ENCODE measurements at places on chromosomes 6 and 20.

- DNase-seq: no peak
These were observed 383.9 kb upstream of the MMS22L start for GRCh38 chr6:97666889-97667288.

GRCh38 chr6:118810420-118811027, 83.4 kb upstream of the ASF1A start:
- no peak for DNase-seq

GRCh38 chr6:473356-473755, 81.8 kb downstream of the IRF4 start:
- no peak for DNase-seq

DNA sequence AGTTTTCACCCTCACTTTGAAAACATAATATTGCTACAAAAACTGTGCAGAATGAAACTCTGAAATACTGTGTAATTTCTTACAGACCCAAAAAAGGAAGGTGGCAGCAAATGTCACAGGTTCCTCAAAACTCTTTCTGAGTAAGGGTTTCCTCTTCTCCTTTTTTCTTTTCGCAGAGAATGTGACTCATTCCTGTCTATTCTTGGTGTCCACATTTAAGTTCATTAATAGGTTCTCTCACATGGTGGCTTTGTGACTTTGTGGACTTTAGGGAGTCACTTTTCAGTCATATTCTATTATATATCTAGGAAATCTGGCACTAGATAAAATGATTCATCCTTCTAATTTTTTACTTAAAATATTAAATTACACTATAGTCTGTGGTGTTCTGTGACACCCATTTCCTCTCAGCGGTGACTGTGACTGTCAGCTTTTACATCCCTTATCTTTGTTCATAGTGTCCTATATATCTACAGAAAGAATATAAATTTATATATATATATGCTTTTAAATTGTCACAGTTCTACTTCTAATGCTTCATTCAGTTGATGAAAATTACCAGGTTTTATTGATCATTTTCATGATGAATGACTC, 126.8 kb upstream of the HCRTR2 start:
- no peak for DNase-seq

DNA sequence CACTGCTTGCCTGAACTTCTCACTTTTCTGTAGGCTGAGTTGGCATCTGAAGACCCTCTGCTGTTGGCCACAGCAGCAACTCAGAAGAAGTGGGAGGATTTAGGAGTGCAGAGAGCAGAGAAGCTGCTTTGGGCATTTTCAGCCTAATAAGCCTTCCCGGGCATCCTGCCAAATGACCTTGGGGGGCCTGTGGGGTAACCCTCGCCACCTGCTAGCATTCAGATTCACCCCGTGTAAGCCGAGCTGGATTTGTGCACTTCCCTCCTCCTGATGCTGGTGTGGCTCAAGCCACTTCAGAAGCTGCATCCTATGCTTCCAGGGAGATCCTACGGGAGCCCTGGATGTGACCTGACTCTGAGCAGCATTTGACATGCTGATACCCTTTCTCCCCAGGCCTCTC, 114.8 kb downstream of the LRFN2 start:
- no peak for DNase-seq

DNA sequence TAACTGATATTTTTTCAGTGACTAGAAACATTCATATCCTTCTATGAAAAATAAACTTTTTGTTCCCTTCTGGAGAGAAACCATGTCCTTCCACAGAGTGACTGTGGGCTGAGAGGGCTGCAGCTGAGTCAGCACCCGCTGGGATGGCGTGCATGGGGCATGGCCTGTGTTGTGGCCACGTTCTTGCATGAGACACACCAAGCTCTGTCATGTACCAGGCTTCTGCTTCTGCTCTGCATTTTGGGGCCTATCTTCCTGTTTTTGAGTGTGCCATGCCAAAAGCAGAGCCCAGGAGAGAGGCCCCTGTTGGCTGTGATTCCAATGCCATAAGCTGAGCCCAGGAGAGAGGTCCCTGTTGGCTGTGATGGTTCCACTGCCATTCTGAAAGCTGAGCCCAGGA, 10.8 kb downstream of the APMAP start:
- no peak for DNase-seq

DNA sequence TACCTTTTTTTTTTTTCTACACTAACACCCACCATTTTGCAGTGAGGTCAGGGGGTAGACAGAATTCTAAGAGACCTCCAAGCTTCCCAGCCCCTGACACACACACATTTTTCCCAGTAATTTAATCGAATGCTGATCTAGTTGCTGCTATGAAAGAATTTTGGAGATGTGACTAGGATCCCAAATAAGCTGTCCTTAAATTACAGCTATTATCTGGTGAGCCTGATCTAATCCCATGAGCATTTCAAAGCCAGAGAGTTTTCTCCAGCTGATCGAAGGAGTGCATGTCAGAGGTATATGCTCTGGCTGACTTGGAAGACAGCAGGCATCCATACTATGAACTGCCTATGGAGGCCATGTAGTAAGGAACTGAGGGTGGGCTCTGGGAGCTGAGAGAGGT, 503.8 kb upstream of the MARCKS start:
- DNase-seq: no peak

DNA sequence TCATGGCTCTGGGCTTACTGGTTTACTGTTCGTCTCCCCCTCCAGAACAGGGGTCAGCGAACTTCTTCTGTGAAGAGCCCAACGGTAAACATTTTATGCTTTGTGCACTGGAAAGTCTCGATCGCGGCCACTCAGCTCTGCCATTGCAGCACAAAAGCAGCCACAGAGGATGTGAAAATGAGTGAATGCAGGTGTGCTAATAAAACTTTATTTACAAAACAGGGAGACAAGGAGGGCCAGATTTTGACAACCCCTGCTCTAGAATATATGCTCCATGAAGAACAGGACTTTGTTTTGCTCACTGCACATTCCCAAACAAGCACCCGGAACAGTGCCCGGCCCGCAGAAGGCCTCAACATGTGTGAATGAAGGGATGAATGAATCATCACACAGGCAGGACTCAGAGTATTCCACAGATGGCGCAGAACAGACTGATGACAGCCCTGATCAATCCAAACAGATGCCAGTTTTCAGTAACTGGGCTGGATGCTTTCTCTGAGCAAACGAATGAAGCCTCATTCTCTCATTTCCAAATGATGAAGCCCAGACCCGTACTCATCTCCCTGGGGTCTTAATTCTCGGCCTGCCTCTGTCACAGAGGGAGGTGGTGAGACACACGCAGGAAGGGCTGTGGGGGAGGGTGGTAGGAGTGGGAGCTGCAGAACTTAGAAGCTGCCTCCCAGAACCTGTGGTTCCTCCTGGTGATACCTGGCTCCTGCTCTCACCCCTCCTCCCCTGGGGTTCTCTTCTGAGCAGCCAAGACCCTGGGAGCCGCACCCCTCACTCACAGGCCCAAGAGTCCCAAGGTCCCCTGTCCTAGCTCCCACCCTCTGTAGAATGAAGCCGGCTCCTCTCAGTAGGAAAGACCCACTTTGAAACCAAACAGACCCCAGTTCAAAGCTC, 196.4 kb downstream of the PREX1 start:
- DNase-seq: no peak

GRCh38 chr6:122969999-122970533, 26.0 kb upstream of the CLVS2 start:
- no peak for DNase-seq

- no peak for DNase-seq
These were observed 43.7 kb downstream of the KCNQ5 start for GRCh38 chr6:72665599-72665998.

GRCh38 chr6:143953922-143954321, 54.1 kb downstream of the PLAGL1 start:
- DNase-seq: no peak

GRCh38 chr6:153758516-153758915, 280.5 kb upstream of the OPRM1 start:
- DNase-seq: no peak

DNA sequence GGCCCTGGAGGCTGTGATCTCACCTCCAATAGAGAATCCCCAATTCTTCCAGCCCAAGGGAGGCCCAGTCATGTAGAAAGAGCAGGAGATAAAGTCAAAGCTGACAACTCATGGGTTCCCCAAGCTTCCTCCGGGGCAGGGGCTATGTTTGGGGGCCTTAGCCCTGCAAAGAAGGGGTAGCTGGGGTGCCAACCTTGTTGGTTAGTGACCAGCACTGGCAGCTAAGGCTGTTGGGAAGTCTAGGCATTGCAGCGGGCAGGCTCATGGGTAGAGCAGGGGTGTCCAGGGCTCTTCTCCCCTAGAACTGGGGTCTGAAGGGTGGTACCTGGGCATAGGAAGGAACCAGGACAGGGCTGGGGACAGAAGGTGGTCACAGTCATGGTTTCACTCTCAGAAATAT, 36.4 kb downstream of the TGM2 start:
- no peak for DNase-seq

DNA sequence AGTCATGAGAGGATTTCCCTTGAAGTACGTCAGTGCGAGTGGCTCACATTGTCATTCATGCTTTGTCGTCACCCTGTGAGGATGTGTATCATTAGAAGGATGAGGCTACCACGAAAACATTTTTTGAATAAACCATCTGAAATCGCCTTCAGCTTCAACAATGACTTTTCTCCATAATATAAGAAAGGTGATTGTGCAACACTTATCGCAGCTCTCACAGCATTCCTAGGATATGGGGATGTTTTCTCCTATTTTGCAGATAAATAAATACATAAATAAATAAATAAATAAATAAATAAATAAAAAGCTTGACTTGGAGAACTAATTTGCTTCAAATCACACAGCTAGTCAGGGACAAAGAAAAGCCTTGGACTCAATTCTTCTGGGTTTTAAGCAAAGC, 326.5 kb downstream of the FOXA2 start:
- no peak for DNase-seq

DNA sequence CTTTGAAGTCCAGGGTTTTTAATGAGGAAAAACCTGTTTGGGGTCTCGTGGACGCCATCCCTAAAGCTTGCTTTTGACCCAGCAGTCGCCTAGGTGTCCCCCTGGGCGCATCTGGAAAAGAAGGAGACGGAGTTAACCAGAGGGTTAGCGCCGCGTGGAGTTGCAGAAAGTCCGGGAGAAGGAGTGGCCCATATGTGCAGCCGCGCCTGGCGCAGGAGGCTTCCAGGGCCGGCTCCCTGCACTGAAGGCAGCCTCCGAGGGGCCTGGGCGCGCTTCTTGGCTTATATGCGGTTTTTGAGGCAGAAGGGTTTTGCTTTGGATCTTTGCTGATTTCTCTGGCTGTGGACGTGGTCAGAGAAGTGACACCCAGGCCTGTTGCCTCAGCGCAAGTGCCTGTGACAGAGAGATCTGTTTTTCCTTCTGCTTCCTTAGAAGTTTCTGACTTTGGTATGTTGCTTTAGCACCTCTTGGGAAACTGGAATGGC, 987 bp downstream of the TMEM181 start:
- no peak for DNase-seq

GRCh38 chr20:63580796-63581461, 6.9 kb upstream of the HELZ2 start:
- peak; percentile 32 for DNase-seq

- no peak for DNase-seq
These were observed 50.0 kb downstream of the GJA10 start for GRCh38 chr6:89944181-89944755.

DNA sequence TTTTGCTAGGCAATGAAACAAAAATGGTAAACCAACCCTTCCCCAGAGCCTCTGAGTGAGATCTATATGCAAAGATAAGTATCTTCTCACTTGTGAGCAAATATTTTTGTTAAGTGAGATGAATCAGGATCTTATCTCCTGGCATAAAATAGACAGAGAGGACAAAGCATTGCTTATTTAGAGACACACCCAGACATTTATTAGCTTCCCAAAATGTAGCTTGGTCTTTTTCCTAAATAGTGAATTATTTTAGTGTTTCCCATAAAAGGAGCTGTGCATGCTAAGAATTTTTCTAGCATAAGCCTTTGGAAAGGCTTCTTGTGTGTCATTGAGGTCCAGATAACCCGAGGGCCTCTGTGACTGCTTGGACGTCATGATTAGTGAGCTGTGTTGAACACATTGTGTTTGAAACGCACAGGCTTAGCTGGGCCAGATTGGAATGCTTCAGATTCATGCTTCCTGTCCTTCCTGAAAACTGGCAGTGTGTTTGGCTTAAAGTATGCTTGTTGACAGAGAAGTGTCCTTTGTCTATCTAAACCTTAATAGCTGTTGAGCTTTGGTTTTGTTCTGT, 16.5 kb downstream of the MTHFD1L start:
- DNase-seq: no peak
